ENCODE measurements at places on chromosomes 2 and 18.

DNA sequence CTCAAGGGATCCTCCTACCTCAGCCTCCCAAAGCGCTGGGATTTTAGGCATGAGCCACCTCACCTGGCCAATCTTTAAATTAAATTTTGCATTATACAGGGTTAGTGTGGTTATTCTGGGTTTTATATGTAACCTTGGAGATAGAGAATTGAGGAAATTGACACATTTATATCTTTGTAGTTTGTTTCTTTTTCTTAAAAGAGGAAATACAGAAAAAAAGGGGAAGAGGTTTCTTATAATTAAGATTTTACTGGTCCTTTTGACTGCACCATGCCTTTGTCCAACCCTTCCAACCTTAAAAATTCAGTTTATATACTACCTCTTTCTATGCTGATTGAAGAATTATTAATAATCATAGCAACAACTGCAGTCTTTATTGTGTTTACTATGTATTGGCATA lies 210.1 kb upstream of the STON1 start:
- DNase-seq: no peak

GRCh38 chr2:235500761-235501672 lies 7.2 kb downstream of the AGAP1 start:
- no peak for DNase-seq

DNA sequence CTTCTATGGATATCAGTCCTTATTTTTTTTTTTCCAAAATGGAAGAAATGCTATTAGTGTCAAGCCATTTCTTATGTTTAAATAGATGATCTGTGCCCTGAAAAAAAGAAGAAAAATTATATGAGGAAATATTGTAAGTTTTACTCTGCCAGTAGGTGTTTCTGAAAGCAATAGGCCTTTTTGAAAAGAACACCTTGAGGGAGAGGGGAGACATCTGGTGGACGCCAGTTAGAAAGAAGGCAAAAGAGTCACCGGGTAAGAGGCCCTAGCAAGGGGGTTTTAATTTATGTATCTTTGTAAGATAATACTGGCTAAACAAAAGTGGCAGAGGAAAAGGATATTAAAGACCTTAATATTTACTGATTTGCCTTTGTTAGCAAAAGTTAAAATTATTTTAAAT lies 56.1 kb downstream of the DYNAP start:
- DNase-seq: no peak

- no peak for DNase-seq
Observed at GRCh38 chr2:25639696-25640095, 33.7 kb downstream of the DTNB start.

DNA sequence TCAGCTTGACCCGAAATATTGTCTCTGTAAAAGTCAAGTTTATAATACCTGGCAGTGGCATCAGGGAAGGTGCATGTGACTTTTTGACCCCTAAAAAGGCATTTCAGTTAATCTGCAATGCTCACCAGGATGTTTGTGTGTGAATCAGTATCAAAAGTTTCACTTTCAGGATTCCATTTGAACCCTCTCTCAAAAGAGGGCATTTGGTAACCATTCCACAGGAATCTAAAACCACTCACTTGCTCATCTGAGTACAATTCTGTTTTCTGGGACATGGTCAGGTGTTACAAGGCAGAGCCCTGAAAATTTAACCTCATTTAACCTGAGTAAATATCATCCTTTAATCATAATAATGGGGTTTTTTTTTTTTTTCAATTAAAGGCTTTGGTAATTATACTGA lies 77.9 kb upstream of the KLF7 start:
- no peak for DNase-seq

Measured in stimulated activated CD4-positive, alpha-beta T cell treated with anti-CD3 and anti-CD28 coated beads, Interleukin-2, amount 100 ng/mL, for 4 hours (primary cell).